ENCODE measurements at places on chromosomes 12 and 14.
A peak's percentile ranks its signal among the peaks of the same experiment; 100 is the strongest.

DNA sequence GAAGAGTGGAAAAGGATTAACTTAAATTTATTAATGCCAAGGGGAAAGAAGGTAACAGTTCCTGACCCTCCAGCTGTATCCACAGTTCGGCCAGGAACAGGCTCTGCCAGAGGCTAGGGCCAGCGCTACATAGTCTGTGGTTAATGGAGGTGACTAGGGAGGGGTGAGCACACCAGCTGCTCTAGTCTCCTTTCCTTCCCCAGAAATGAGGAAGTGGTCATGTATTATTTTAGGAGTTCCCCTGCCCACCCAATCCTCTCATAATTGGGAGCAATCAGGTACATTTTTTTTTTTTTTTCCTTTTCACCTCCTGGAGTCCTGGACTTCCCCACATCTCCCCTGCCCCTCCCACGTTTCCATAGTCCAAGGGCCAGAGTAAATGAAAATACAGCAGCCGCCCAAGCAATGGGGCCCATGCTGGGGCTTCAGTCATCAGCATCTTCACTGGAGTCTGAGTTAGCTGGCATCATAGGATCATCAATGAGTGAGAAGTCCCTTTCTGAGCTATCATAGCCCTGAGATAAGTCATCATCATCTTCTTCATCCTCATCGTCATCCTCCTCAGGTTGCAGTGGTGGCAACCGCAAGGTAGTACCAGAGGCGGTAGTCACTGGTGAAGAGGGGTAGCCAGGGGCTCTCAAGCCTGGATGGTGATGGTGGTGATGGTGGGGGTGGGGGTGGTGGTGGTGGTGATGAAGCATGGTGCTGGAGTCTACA lies 1.5 kb upstream of the SUPT16H start:
- no peak for DNase-seq

DNA sequence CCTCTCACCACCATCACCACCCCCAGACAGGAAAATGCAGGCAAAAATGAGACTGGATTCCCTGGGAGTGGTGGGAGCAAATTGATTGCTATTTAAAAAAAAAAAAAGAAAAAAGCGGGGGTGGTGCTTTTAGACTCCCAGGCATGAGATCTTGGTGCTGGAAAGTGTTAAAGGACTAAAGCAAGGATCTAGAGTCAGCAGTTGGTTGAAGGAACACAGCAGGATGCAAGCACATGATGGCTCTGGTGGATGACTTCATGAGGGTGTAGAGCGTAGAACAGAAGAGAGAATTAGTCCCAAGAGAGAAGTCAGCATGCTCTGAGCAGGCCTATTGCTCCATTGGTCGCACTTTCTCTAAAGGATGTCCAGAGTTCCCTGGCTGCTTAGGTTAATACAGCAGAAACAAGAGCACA lies 183.8 kb upstream of the HMGA2 start:
- no peak for DNase-seq

- DNase-seq, result no peak
These were observed 143.5 kb downstream of the TSPAN9 start for GRCh38 chr12:3220382-3221321.

GRCh38 chr12:118706437-118706836 lies 274.9 kb upstream of the SRRM4 start:
- DNase-seq, result no peak

DNA sequence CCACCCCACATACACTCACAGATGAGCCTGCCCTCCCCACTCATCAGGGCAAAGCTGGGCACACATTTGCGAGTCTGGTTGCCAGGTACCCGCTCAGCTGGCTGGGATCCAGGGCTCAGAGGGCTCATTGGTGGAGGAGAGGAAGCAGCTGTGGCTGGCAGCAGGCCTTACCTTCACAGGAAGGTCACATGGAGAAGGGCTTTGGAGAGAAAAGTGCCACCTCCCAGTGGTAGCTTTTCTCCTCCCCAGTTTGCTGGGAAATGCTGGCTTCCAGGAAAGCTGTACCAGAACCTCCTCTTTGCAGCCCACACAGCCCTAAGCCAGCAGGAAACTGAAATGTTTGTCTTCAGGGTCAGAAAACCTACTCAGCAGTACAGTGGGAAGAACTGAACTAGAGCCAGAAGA lies 55.6 kb downstream of the LGMN start:
- peak; percentile 89 for DNase-seq

- no peak for DNase-seq
These were observed 4.4 kb downstream of the WNT1 start for GRCh38 chr12:48982397-48983080.

GRCh38 chr14:55151601-55152000 lies 22.5 kb downstream of the LGALS3 start:
- no peak for DNase-seq

DNA sequence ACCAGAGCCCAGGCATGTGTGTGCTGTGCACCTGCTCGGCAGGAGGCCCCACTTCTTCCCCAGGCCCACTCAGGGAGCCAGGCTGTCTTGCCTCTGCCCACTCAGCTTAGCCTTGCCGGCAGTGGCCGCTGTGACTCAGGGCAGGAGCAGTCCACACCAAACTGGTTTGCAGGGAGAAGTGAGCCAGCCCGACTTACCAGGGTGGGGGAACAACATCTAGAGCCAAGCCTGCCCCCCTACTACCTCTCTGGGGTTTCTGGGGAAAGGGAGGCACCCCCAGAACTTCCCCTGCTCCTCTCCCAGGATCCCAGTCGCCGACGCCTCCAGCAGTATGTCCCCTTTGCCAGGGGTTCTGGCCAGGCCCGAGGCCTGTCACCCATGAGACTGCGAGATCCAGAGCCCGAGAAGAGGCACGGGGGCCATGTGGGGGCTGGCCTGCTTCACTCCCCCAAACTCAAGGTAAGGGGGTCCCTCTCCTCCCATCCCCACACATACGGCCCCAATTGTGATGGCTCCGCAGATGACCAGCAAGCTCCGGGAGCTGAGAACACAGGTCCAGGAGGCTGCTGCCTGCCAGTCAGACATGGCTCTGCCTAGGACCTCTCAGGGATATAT lies 3.0 kb downstream of the PLEKHG6 start:
- DNase-seq, result no peak

- no peak for DNase-seq
These were observed 30.7 kb upstream of the ESR2 start for GRCh38 chr14:64324895-64325294.

GRCh38 chr14:25247609-25248008 lies 197.7 kb upstream of the STXBP6 start:
- DNase-seq, result no peak

- DNase-seq, result no peak
These were observed 911.3 kb downstream of the LRFN5 start for GRCh38 chr14:42517806-42518500.

GRCh38 chr12:92070054-92070863 lies 75.4 kb downstream of the BTG1 start:
- DNase-seq, result no peak

DNA sequence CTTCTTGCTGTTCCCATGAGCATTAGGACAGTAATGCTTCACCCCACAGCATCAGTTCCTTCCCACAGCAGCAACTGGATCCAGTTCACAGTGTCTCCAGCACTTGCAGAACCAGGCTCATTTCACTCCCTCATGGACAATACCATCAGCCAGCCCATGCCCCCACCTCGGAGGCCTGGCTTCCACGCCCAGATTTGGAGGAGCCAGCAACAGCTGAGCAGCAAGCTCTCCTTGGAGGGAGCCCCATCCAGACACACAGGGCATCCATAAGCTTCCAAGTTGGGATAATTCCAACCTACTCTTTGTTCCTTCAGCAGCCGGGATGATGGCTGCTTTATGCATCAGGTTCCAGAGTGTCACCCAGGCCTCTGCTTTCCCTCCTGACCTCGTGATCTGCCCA lies 250.0 kb downstream of the GLT1D1 start:
- no peak for DNase-seq

GRCh38 chr12:124694846-124695497 lies 127.6 kb upstream of the NCOR2 start:
- no peak for DNase-seq

- DNase-seq, result no peak
These were observed 160.0 kb downstream of the GALC start for GRCh38 chr14:87833026-87833425.

DNA sequence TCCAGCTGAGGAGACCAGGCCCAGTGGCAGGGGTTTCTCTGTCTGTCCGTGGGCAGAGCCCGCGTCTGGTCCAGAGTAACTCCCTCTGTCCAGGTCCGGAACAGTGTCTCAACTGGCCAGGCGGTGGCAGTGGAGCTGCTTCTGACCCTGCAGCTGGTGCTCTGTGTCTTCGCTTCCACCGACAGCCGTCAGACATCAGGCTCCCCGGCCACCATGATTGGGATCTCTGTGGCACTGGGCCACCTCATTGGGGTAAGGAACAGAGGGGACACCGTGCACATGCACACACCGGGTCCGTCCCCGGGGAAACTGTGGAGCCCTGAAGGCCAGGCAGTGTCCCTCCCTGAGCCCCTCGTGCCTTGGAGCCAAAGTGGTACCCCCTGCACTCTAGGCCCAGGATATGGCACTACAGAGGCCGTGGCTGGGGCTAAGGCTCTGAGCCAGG lies 1.5 kb downstream of the AQP6 start:
- DNase-seq, result peak; percentile 75

DNA sequence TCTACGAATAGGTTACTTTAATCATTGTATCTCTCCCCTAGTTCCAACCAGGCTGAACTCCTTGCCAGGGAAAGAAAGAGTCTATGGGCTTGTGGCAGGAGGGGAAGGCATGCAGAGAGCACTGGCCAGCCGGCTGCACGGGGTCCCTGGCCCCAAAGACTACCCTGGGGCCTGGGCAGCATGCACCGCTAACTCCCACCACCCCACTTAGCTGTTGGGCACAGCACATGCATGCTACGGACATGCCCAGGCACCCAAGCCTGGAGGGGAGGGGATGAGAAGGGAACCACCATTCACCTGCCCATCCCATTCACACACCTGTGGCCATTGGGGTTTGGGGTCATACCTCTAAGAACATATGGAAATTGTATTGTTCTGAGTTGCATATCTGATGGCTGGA lies 94.1 kb downstream of the PIK3C2G start:
- DNase-seq, result peak; percentile 68

GRCh38 chr12:49189731-49190716 lies 1.1 kb upstream of the TUBA1A start:
- no peak for DNase-seq

DNA sequence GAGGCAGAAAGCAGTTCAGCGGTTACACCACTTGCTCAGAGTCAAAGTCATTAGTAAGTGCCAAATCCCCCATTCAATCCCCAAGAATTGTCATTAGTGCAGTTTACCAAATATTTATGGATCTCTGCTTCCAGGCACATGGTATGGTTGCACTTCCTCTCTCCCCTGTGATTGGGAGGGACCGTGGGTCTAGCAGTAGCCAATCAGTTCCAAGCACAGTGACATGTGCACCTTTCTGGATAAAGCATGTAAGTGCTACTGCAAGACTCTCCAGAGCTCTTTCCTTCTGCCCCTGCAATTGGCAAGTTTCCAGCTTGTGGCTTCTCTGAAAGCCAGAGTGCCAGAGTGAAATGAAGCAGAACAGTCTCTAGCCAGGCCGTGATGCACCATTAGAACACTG lies 85.3 kb upstream of the FLRT2 start:
- no peak for DNase-seq

DNA sequence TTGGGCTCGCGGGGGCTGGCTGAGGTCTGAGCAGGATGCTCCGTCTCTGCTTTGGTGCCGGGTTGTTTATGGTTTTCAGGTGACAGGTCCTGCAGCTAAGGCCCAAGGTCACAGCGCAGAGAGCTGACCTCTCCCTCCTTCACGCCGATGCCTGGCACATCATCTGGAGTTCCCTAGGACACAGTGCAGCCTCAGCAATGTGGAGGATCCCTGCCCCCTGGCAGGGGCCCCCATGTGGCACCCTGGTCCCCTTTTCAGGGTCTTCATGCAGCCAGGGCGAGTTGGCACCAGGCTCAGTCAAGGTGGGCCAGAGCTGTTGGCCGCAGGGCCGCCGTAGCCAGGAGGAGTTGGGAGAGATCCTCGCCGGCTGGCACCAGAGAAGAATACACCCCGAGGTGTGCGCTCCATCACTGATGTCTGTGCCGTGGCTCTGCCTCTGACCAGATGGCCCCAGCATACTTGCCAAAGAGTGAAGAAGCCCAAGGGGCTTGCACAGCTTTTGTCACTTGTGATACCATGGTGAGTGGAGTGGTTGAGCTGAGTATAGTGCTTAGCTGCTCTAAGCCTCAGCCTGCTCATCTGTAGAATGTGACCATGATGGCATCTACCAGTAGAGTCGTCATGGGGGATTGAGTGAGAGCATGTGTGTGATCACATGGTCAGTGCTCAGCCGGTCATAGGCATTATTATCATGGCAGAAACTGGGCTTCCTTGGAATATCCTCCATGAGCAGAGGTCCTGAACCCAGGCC lies 11.0 kb downstream of the TPCN1 start:
- DNase-seq, result no peak

DNA sequence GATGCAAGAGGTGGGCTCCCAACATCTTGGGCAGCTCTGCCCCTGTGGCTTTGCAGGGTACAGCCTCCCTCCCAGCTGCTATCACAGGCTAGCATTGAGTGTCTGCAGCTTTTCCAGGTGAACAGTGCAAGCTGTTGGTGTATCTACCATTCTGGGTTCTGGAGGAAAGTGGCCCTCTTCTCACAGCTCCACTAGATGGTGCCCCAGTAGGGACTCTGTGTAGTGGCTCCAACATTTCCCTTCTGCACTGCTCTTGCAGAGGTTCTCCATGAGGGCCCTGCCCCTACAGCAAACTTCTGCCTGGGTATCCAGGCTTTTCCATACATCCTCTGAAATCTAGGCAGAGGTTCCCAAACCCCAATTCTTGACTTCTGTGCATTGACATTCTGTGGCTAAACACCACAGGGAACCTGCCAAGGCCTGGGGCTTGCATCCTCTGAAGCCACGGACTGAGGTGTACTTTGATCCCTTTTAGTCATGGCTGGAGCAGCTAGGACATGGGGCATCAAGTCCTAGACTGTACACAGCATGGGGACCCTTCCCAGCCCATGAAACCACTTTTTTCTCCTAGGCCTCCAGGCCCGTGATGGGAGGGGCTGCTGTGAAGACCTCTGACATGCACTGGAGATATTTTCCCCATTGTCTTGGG lies 24.0 kb upstream of the SLC38A1 start:
- DNase-seq, result no peak

- no peak for DNase-seq
These were observed 40.5 kb upstream of the CRADD start for GRCh38 chr12:93636708-93637107.

All from cardiac septum (tissue), 1 donor.